NCI-H774 (cell line): ENCODE measurements at places on chromosomes 16 and 17.
A peak's percentile ranks its signal among the peaks of the same experiment; 100 is the strongest.

DNA sequence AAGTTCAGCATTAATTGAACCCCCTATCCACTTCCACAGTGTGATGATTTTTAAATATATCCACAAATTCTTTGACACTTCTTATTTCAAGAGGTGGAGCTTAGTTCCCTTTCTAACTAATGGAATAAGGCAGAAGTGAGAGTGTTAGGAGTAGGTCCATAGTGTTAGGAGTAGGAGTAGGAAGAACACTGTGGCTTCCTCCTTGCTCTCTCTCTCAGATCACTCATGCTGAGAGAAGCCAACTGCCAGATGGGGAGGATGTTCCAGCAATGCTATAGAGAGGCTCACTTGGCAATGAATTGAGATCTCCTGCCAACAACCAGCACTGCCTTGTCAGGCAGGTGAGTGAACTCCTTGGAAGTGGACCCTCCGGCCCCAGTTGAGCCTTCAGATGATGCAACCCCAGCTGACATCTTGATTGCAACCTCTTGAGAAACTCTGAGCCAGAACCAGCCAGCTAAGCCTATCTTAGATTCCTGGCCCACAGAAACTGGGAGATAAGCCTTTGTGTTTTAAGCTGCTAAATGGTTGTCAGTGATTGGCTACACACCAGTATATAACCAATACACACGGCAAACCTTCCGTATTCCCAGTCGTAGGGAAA lies 44.3 kb downstream of the SPECC1 start:
- DNase-seq = no peak

DNA sequence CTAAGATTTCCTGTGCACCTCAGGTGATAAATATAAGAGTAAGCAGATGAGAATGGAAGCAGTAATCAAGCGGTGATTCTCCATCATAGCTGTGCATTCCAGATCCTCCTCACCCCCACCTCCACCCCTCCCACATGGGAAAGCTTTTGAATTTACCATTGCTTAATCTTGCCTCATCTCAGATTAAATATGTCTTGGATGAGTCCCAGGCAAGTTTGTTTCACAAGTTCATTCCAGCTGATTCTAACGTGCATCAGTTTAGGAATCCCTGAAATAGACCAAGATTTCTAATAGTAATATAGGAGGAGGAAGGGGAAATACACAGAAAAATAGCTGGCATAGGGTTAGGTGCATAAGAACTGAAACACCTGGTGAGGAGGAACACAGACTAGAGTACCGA lies 396.2 kb upstream of the KIF2B start:
- no peak for DNase-seq

- DNase-seq = no peak
Observed at GRCh38 chr16:29319726-29320125, 86.8 kb downstream of the NPIPB11 start.

GRCh38 chr17:77830816-77831473 lies 127.6 kb upstream of the TNRC6C start:
- no peak for DNase-seq

GRCh38 chr16:66844342-66845079 lies at the start of gene CA7:
Gene CA7 (plus strand): TSS chr16:66844414. CDS start chr16:66844488, 74 bp downstream.
- no peak for DNase-seq

GRCh38 chr17:81142301-81143199 lies 22.8 kb upstream of the PVALEF start:
- peak; percentile 82 for DNase-seq

DNA sequence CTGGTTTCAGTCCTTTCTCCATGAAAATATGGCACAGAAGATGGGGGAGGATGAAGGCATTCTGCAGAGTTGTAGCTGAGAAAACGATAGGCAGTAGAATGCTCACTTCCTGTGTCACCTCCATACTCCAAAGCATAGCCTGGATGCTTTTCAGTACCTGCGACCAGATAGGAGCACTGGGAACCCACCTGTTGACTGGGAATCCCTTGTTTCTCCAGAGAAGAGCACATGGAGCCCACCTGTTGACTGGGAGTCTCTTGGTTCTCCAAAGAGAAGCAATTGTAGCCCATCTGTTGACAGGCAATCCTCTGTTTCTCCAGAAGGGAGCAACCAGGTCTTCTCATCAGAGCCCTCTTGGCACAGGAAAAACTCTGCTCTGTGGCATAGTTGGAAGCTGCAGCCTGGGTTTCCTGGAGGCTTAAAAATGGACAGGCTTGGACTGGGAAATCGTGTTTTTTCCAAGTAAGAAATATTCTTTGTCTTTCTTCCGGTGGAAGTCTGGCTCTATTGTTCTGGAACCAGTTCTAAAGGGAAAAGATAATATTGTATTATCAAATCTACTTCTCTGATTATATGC lies 13.2 kb downstream of the TERF2IP start:
- DNase-seq = no peak

DNA sequence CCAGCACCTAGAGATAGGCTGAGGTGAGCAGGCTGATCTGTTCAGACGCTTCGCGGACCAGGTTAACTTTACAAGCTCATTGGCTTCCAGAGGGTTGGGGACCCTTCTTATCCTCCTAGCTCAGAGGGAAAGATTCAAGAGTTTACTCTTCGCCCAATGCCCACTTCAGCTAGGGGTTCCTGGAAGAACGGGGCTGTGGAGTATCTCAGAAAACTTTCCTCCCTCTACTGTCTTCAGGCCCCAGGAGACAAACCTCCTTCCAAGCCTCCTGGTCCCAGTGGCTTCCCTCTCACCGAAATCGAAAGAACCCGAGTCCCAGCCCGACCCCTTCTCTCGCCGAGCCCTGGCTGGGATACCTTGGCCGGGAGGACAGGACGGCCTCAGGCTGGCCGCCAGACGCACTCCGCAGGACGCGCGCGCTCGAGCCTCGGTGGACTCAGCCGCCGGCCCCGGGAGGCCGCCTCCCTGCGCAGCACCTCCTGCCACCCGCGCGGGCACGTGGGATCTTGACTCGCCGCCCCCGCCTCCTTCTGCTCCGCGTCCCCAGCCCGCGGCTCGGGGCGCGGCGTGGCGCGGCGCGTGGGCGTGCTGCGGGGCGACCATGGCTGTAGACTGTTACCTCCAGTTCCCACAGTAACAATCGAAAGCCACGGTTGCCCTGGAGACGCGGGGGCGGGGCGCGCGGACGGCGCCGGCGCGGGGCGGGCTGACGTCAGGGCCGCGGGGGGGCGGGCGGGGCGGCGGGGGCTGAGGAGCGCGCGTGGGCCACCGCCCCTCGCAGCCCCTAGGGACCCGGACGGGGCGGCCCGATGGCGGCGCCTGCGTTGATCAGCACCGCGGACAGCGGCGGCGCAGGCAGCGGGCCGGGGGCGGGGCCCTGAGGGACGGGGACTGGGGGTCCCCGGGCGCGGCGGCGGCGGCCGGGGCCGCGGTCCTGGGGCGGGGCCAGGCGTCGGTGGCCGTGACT lies 5.3 kb upstream of the HIC1 start:
- DNase-seq = peak; percentile 44

GRCh38 chr16:89295915-89296314 lies 78.4 kb downstream of the ZNF778 start:
- DNase-seq = no peak

GRCh38 chr17:74960570-74961342 lies 11.8 kb downstream of the HID1 start:
- no peak for DNase-seq

- DNase-seq = no peak
Observed at GRCh38 chr16:14499110-14499509, 130.9 kb downstream of the PARN start.

DNA sequence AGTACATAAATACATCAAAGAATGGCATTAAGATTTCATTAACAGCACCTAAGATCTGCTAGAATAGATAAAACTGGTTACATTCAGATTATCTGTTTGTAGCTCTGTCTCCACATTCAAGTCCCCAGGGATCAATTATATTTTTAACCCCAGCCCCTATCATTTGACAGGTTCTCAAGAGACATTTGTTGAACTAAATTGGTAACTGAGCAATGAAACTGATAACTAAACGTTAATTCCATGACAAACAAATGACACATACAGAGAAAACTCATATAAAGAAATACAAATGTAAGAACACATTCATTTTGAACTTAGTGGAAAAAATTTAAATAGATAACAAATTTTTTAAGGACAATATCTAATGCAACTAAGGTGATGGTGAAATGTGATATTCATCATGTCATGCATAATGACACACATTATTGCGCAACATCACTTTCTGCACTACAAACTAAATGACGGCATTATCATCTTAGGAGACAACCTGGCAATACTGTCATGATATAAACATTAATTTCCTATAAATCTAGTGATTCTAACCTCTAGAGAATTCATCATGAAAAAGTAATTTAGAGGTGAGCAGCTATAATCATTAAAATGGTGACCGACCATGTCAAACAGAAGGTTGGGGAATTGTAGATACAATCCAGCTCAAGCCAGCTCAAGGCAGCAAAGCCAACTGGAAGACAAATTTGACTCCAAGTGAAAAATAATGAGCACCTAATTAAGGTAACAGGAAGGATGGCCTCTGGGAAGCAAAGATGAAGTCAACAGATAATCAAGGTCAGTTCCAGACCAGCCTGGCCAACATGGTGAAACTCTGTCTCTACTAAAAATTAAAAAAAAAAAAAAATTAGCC lies 9.5 kb downstream of the ARHGAP17 start:
- DNase-seq = no peak

DNA sequence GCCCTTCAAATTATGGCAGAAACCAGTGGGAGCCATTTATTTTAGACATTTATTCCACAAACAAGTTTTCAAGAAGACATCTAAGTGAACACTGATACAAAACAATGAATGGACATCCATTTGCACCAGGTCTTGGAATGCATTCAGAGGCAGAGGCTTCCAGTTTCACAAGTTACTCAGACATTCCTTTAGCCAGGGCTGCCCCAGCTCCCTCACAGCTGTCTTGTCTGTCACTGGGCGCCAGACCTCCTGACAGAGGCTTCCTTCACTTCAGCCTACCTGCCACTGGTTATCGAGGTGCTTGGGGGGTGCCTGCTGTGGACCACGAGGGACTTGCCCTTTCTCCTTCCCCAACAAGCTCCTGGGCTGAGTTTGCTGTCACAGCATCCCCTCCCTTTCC lies 19.2 kb downstream of the AQP8 start:
- DNase-seq = no peak

DNA sequence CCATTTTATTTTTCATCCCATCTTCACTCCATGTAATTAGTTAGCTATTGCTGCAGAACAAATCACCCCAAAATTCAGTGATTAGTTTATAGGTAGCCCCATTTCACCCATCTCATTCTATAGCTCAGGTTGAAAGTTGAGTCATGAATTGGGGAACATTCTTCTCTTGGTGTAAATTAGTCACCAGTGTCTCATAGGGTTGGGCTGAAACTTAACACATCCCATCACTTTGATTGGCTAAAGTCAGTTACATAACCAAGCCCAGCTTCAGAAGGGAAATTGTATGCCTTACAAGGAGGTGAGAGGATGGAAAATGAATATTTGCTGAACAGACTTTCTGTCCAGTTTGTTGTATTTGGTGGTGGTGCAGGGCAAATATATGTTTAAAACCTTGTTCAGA lies 477.5 kb downstream of the WWOX start:
- DNase-seq = no peak

- peak; percentile 31 for DNase-seq
Observed at GRCh38 chr17:63550817-63551639, 751 bp downstream of the DCAF7 start.

GRCh38 chr17:77708049-77708448 lies 250.5 kb upstream of the TNRC6C start:
- no peak for DNase-seq

GRCh38 chr17:63967953-63968352 lies 4.8 kb downstream of the SCN4A start:
- DNase-seq = no peak

DNA sequence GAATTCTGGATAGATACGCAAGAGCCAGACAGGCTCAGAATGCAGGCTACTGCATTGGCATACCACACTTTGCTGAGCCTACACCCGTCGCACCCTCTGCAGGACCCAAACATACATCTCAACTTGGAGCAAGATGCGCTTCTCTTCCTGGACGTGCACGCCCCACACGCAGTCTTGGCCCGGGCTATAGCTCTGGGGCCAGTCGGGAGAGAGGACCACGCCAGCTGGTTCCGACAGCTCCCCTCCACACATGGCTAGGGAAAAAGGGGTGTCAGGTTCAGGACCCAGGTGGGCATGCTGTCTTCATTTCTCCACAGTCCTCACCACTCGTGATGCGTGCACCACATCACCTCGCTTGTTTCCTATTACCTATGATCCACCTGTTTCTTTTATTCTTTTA lies 15.1 kb upstream of the CDIPT start:
- DNase-seq = no peak

DNA sequence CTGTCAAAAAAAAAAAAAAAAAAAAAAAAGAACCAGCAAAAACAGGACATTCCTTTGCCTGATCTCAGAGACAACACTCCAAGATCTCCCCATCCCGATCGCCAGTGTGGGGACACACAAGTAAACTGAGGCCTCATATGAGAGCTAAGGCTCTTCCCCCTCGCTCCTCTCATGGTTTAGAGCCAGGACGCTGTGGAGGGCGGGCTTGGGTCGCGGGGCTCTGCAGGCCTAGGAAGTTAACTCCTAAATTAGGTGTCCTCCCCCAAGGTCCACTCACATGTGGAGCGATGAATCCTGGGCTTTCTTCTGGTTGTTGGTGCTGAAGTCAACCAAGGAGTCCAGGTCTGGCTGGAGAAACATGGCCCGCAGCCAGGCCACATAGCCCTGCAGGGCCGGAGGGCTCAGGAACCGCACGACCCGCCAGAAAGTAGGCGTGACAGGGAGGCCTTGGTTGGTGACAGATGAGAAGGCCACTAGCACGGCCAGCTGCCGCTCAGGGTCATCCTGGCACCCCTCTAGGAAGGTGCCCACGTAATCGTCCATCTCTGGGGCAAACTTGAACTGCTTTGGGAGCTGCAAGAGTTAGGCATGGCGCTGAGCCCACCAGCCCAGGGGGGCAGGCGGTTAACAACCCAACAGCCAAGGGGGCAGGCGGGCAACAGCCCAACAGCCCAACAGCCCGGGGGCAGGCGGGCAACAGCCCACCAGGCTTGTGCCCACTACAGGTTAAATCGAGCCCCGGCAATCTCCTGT lies 5.2 kb downstream of the MYBBP1A start:
- DNase-seq = no peak

DNA sequence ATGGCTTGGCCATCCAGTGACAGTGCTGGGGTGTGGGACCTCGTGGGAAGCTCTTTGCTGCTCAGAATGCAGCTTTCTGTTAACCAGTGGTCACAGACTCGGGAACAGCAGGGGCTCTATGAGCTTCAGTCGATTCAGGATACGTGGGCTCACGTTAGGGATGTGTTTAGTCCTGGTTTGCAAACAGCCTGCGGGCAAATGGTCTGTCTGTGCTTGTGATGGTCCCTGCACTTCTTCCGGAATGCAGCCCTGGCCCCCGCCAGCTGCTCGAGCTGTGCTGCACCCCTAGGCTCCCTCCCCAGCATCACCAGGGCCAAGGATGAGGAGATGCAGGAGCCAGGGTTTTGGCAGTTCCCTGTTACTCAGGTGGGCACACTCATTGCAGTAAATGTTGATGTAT lies 172.8 kb upstream of the CHMP6 start:
- no peak for DNase-seq

- DNase-seq = no peak
Observed at GRCh38 chr16:49658531-49658930, 197.4 kb downstream of the ZNF423 start.

GRCh38 chr17:50467855-50468303 lies 801 bp downstream of the CHAD start:
- no peak for DNase-seq
